ENCODE measurements at places on chromosomes 12 and 14. TPM values are rescaled to one million over a fixed set of nuclear protein-coding genes. Genes with fewer than 3 reads are reported as not detected.
A peak's percentile ranks its signal among the peaks of the same experiment; 100 is the strongest.

Gene PLEKHH1
- 32.4 TPM for total RNA-seq

Gene NGB
- total RNA-seq, result 0.22 TPM

Gene LALBA
- not detected for total RNA-seq

Gene NAV3
- 13.6 TPM for total RNA-seq

DNA sequence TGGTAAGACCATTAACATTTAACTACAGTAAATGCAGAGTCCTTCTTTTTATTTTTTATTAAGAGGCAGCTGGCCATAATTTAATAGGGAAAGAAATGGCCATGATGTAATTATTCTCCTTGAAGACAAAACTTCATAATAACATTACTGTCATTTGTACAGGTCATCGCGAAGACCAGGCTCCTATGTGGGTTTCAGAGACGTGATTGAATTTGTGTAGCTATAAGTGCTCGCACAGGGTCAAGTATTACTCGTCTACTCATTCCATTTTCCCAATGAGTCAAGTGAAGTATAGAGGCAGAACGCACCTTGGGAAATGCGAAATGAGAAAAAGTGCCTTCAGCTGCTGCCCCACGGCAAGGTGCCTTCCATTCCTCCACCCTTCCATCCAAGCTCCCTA is 40.4 kb downstream of the EGLN3 start:
- no peak for DNase-seq

- no peak for DNase-seq
Measured at GRCh38 chr14:101743701-101744100, 17.8 kb upstream of the PPP2R5C start.

GRCh38 chr14:103898711-103899110 is 29.5 kb upstream of the TDRD9 start:
- no peak for DNase-seq

DNA sequence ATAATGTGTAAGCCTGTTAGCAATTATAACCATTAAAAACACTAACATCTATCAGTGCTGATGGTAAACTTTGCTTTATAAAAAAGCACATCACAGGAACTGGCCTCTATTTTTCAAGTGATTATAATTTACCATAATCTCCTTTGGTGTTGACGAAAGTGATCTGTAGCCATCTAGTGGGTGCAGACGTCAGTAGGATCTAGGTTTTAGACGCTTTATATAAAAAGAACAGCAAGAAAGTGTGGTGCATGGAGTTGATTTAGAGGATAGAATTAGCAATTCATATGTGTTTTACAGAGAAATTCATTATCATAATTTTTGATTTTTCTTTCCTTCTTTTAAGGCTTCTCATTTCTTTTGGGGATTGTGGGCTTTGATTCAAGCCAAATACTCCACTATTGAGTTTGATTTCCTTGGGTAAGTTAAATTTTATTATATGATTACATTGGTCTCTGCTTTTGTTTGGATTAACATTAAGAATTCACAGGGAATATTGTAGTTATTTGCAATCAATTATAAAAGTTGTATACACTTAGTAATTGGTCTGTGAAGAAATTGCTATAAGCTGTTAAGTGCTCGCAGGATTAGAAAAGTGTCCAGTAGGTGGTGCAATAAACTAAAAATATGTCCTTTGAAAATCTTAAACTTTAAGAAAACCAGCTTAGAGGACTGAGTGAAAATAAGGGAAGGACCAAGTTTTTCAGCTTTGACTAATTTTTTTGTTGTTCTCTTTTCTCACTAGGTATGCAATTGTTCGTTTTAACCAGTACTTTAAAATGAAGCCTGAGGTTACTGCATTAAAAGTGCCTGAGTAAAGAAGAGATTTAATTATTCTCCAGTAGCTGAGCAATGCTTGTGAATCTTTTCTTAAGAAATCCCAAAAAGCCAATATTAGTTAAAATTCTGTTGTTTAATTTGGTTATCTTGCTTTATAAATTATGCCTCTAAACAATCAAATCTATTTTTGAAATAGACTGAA is 59.5 kb downstream of the ETNK1 start:
- DNase-seq, result no peak

GRCh38 chr14:60945984-60946383 is 34.9 kb downstream of the TRMT5 start:
- no peak for DNase-seq

- DNase-seq, result no peak
Measured at GRCh38 chr12:10900530-10900929, 8.8 kb downstream of the TAS2R13 start.

DNA sequence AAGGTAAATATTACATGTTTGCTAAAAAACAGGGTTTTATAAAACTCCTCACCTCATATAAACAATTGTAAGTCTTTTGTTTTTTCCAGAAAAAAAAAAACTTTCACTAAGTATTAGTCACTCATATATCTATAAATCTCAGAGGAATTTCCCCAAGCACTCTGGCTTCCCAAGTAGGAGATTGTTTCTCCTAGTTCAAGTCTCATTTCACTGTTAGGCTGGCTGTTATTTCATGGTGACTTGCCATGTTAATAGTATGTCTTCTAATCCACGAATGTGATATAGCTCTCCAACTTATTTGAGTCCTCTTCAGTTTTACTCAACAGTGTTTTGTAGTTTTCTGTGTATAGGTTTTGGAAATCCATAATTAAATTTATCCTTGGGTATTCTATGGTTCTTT is 61.6 kb downstream of the CAPZA3 start:
- no peak for DNase-seq

DNA sequence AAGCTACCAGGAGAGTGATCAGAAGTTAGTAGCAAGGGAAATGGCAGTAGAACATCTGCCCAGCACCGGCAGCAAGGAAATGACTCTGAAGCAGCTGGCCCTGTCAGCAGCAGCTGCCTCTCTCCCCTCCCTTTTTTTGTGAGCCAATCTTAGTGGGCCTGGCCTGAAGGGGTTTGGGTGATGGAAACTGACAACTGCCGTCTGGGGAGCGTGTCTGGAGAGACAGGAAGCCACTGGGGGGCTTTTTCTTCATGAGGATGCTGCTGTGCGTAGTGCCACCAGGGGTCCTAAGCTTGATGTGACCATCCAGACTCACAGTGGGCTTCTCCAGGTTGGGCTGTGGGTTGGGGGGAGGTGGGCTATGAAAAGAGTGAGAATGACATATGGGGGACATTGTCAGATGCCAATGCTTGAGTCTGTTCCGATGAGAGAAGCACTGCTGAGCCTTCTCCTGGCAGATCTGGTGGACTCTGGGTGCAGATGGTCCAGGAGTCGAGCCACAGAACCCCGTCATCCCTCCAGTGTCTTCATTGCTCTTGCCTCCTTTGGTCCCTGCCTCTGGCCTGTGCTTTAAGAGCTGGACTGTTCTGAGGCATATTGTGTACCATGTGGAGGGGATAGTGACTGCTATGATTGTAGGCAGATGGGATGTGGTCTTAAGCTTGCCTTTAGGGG is 87.6 kb upstream of the HIF1A start:
- DNase-seq, result peak; percentile 58

DNA sequence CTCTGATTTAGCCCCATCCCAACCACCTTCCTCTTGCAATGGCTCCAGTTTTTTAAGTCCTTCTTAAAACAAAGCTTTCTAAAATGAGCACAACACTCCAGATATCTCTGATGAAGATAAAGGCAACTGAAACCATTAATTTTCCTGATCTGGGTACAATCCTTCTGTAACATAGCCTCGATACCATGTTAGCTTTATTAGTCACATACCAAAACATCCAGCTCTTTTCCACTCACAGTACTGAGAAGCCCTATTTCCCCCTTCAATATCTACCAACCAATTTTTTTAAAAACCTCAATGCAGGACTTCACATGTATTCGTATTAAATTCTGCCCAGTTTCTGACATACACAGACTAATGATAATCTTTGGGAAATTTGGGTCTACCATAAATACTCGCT is 105.9 kb downstream of the MED13L start:
- DNase-seq, result no peak

DNA sequence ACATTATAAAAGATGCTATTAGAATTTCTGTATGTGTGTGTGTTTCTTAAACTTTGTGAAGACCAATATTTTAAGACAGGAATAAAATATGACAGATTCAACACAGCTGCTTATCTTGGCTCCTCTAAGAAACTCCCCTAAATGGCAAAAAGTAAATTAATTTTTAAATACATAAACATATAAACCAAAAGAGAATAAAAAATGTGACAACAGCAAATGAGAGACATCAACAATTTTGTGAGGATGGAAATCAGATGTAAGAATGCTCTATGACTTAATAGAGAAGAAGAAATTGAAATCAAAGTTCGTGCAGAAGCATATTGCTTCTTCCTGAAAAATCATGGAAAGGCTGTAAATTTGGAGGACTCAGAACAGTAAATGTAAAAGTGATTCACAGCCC is 1083.8 kb downstream of the FLRT2 start:
- no peak for DNase-seq

- DNase-seq, result no peak
Measured at GRCh38 chr14:87638196-87638595, 354.8 kb downstream of the GALC start.

All from glutamatergic neuron (in vitro differentiated cells).